K562 (cell line): ENCODE measurements at places on chromosomes 12 and 14. TPM values are rescaled to one million over a fixed set of nuclear protein-coding genes. Genes with fewer than 3 reads are reported as not detected.

Gene DYNLL1
- total RNA-seq = 364 and 386 TPM in 2 replicates

Gene TRIM9
- total RNA-seq = 0.04 and 0.09 TPM in 2 replicates

Gene BEGAIN
- total RNA-seq = 0.55 and 1.1 TPM in 2 replicates

Gene ENDOU
- total RNA-seq = not detected in 2 replicates

Gene VWF
- total RNA-seq = 0.40 and 0.53 TPM in 2 replicates

DNA sequence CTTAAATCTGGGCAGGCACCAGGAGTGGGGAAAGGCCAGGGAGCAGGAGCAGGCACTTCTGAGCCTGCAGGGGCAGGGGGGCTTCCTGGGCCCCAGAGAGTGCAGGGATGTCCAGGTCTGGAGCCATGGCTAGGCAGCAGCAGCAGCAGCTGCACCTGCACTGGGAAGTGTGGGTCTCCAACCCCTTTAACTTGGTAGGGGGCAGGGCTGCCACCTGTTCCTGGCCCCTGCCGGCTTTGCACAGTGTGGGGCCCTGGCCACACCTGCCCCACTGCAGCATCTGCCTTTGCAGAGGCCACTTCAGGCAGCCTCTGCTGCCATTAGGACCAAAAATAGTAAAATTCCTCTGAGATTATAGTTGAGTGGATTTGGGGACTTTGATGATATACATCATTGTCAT is 138.5 kb downstream of the SLC16A7 start:
- no peaks in the 10 kb centered on the region for H3K27me3 ChIP-seq
- H3K4me3 ChIP-seq = no peak overlapping the region
- H3K4me1 ChIP-seq = no peaks in the 10 kb centered on the region
- DNase-seq = no peak
- H3K27ac ChIP-seq = no peak overlapping the region
- H3K36me3 ChIP-seq = no peaks in the 10 kb centered on the region

GRCh38 chr14:47715330-47715729 is 39.9 kb upstream of the MDGA2 start:
- no peaks in the 10 kb centered on the region for H3K27me3 ChIP-seq
- H3K36me3 ChIP-seq = no peaks in the 10 kb centered on the region
- no peaks in the 10 kb centered on the region for H3K4me1 ChIP-seq
- no peak overlapping the region for H3K4me3 ChIP-seq
- no peak for DNase-seq

- peaks cover 10% of the 10 kb centered on the region for H3K27me3 ChIP-seq
- H3K27ac ChIP-seq = no peak overlapping the region
- H3K4me1 ChIP-seq = no peaks in the 10 kb centered on the region; the same call in 1 of the 2 replicates
- no peaks in the 10 kb centered on the region for H3K36me3 ChIP-seq
Observed at GRCh38 chr14:92549105-92549858, 35.7 kb downstream of the RIN3 start.

GRCh38 chr12:55336002-55336401 is 5.5 kb downstream of the OR6C3 start:
- no peak overlapping the region for H3K27ac ChIP-seq
- H3K4me1 ChIP-seq = no peaks in the 10 kb centered on the region
- no peak for DNase-seq
- no peaks in the 10 kb centered on the region for H3K36me3 ChIP-seq

DNA sequence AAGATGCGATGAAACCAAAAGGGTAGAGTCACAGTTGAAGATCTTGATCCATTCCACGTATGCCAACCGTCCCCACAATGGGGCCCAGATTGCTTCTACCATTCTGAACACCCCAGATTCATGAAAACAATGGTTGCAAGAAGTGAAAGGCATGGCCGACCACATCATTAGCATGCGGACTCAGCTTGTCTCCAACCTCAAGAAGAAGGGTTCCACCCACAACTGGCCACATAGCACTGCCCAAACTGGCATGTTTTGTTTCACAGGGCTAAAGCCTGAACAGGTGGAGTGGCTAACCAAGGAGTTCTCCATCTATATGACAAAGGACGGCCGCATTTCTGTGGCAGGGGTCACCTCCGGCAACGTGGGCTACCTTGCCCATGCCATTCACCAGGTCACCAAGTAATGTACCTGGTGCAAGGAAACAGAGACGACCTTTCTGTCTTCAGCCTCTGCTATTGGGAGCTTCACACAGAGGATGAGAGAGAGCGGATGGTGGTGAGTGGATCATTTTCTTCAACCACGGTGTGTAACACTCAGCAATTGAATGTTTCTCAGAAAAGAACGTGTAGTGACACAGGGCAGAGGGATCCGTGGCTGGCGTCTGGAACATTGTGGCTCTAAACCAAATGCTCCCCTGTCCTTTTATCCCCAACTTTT is 26.8 kb upstream of the CLEC2D start:
- H3K36me3 ChIP-seq = no peaks in the 10 kb centered on the region
- H3K4me3 ChIP-seq = no peak overlapping the region
- H3K27ac ChIP-seq = no peak overlapping the region
- no peaks in the 10 kb centered on the region for H3K27me3 ChIP-seq

DNA sequence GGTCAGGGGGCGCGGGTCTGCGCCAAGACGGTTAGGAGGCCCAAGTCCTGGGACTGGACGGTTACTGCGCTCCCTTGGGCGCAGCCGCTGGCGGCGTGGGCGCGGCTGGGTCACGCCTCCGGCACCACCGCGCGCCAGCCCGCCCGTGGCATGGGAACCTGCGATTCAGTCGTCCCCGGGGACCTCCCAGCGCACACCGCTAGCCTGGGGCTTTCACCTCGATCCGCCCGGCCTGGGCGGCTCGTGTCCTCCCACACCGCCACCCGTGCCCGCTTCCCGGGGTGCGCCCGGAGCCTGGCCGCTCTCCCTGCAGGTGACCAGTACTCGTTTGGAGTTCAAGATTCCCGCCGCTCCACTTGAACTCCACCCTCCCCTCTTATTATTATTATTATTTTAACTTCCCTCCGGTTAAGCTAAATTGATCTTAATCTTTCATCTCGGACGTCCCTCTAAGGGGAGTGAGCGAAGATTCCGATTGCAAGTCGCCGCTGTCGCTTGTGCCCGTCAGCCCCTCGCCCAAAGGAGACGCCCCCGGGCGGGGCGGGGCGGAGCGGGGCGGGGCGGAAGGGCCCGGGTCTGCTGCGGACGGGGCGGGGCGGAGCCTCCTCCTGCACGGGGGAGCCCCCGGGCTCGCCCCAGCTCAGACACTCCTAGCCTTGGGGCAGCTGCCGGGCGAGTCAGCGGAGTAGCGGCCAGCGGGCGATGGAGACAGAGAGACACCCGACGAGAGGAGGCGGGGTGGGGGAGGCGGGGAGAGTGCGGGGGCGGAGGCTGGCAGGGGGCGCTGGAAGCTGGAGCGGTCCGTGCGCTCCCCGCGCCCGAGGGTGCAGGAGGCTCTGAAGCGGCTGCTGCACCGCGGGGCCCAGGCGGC is at the start of gene KCNMB4:
TSS of gene KCNMB4 (plus strand) at position 643 of the 871 bp plus-strand sequence. CDS start 445 bp downstream, outside the sequence.
- peaks cover 23% of the 10 kb centered on the region for H3K4me1 ChIP-seq
- H3K4me3 ChIP-seq = peak within 1 kb of the TSS; percentile 48
- H3K27me3 ChIP-seq = peaks cover 8% of the 10 kb centered on the region
- DNase-seq = peak; percentile 83
- no peak within 1 kb of the TSS for H3K27ac ChIP-seq

GRCh38 chr12:67068761-67069450 is 200.3 kb upstream of the CAND1 start:
- H3K27me3 ChIP-seq = peaks cover 15% of the 10 kb centered on the region
- H3K4me1 ChIP-seq = peaks cover 10% of the 10 kb centered on the region
- H3K4me3 ChIP-seq = no peak overlapping the region
- H3K36me3 ChIP-seq = no peaks in the 10 kb centered on the region
- no peak overlapping the region for H3K27ac ChIP-seq
- peak; percentile 24 for DNase-seq

DNA sequence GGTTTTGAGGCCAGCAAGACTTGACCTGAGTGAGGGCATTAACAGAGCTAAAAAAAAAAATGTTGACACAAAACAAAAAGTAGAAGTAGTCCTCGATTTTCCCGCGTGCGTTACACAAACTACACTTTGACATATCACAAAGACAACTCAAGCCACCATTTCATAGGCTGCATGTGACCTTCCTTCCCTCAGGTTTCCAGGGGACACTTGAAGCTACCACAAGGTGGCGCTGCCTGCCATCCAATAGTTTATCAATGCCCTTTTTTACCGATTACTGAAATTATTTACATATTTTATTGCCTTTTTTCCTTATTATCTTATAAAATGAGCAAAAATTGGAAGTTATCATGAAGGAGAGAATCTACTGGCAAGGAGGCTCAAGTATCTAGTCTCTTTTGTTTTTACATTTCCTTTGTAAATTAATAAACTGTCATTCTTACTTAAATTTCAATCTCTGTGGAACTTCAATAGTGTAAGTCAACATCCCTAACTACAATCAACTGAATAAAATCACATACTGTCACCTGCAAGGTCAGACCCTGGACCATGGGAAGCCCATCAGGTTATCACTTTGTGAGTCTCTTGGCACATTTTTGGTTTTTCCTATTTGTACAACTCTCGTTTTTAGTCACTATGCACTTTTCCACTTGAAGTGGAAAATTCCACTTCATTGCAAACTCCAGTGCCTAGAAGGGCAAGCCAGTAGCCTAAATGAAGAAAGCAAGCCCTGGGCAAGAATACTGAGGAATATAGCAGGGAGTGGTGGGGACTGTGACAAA is 84.6 kb upstream of the CPSF6 start:
- no peak overlapping the region for H3K4me3 ChIP-seq
- H3K4me1 ChIP-seq = peaks cover 4% of the 10 kb centered on the region; the same call in 1 of the 3 replicates
- no peaks in the 10 kb centered on the region for H3K36me3 ChIP-seq
- peak; percentile 69 for DNase-seq

DNA sequence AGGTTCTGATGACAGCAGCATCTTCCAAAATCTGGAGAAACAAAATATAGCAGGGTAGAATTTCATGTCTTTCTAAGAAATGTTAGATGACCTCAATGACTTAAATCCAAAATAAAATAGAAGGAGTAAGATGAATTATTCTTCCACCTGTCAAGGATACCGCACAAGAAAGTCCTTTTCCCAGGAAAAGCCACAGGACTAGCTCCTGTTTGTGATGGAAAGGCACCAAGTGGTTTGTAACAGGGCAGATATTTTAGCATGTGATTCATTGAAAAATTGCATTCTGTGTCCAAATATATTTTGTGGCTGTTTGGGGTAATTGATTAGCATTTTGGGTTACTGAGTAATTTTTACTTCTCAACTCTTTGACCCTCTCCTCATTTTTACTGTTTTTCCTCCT is 2.7 kb downstream of the CD163L1 start:
- no peak for DNase-seq
- H3K27ac ChIP-seq = no peak overlapping the region
- no peaks in the 10 kb centered on the region for H3K36me3 ChIP-seq
- H3K4me1 ChIP-seq = peaks cover 4% of the 10 kb centered on the region; the same call in 1 of the 2 replicates
- H3K27me3 ChIP-seq = no peaks in the 10 kb centered on the region

GRCh38 chr12:29198901-29199300 is 49.8 kb downstream of the FAR2 start:
- DNase-seq = no peak
- no peak overlapping the region for H3K27ac ChIP-seq
- no peaks in the 10 kb centered on the region for H3K4me1 ChIP-seq
- H3K36me3 ChIP-seq = no peaks in the 10 kb centered on the region
- H3K4me3 ChIP-seq = no peak overlapping the region
- no peaks in the 10 kb centered on the region for H3K27me3 ChIP-seq
